ENCODE measurements at places on chromosomes 4 and X.

GRCh38 chr4:6984612-6985425 is 58.4 kb upstream of the TADA2B start:
- DNase-seq = no peak

- DNase-seq = no peak
Measured at GRCh38 chr4:101279377-101279871, 67.9 kb downstream of the PPP3CA start.

DNA sequence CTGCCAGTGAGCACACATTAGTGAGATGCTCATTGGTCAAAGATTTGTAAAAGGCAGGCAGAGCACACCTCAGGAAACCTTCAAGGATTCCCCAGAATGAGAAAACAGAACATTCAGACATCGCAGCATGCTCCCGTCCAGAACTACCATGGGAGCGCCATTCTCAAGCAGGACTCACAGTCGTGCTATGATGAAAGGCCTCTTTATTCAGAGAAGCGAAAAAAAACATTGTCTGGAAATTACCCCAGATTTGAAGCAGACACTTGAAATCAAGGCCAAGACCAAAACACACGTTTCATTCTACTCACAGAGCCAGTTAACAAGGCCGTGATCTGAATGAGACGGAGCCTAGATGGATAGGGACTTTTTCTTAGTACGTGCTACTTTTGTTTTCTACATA is 961.8 kb upstream of the TENM3 start:
- no peak for DNase-seq

GRCh38 chr4:7530932-7531639 is 96.4 kb upstream of the PSAPL1 start:
- no peak for DNase-seq

DNA sequence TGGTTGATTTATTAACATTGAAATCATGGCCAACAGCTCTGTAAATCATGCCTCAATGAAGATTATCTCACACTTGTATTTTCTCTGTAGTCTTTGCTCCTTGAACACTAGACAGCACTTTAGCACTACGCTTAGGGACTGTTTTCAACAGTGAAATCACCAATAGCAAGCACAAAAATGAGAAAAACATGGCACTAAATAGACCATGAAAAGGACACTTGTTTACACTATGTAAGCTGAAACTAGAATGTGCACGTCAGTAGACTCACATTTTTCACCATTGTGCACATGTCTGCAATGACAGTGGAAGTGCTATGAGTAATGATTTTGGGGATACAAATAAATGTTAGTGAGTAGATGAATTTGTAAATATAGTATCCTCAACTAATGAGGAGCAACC is 3.1 kb downstream of the BMP2K start:
- DNase-seq = no peak

GRCh38 chr4:68342134-68342533 is 7.8 kb downstream of the YTHDC1 start:
- no peak for DNase-seq

GRCh38 chr4:169400832-169401231 is 130.1 kb upstream of the SH3RF1 start:
- no peak for DNase-seq

- no peak for DNase-seq
Measured at GRCh38 chr4:70627620-70628019, 924 bp upstream of the ENAM start.

GRCh38 chr4:108337923-108338322 is 169.2 kb upstream of the LEF1 start:
- no peak for DNase-seq

- DNase-seq = no peak
Measured at GRCh38 chr4:152957437-152958171, 21.5 kb downstream of the FHDC1 start.

- no peak for DNase-seq
Measured at GRCh38 chrX:114580336-114580735, 3.5 kb upstream of the HTR2C start.

DNA sequence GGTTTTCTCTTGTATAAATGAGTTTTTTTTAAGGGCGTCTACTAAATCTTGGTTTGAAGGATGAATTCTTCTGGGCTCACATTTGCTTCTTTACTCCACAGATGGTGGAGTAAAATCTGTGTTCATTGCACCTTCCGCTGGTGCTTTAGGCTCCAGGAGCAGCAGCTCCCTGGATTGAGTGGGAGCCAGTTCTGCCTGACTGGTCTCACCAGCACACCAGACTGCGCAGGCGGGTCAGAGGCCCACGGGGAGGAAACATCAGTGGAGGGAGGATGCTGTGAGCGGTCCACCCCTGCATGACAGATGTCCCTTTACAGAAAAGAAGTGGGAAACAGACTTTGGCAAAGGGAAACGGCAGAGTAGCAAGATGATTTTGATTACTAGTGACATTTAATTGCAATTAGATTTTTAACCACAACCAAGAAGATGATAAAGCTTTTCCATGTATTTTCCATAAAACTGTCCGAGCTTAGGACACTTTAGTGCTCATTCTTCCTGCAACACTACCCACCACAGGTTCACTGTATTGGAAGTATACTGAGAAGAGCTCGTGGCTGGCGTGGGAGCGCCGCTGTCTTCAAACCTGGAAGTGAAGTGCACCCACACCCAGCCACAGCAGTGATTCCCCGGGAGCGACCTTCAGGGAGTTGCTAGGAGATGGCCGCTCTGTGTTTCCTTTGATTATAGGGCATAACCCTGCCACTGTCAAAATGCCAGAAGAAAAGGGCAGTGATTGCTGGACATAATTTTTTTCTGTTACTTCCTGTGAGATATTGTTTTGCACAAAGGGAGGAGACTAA is 95.2 kb downstream of the SORBS2 start:
- no peak for DNase-seq
